Osteocyte (in vitro differentiated cells): ENCODE measurements at places on chromosomes 7 and 10. TPM values are rescaled to one million over a fixed set of nuclear protein-coding genes. Genes with fewer than 3 reads are reported as not detected.

GRCh38 chr10:548238-548901 is 141.1 kb downstream of the DIP2C start:
- peaks cover 11% of the 10 kb centered on the region for H3K4me1 ChIP-seq
- no peaks in the 10 kb centered on the region for H3K36me3 ChIP-seq
- no peak overlapping the region for H3K27ac ChIP-seq
- H3K4me3 ChIP-seq = no peak overlapping the region
- no peak for DNase-seq

- no peaks in the 10 kb centered on the region for H3K27me3 ChIP-seq
- peaks cover 2% of the 10 kb centered on the region for H3K4me1 ChIP-seq
- H3K27ac ChIP-seq = no peak overlapping the region
- DNase-seq = no peak
- peaks cover 11% of the 10 kb centered on the region for H3K36me3 ChIP-seq
- H3K4me3 ChIP-seq = no peak overlapping the region
Observed at GRCh38 chr7:107570298-107570697, 6.5 kb downstream of the DUS4L start.

- no peak for DNase-seq
- H3K27me3 ChIP-seq = no peaks in the 10 kb centered on the region
- H3K27ac ChIP-seq = no peak overlapping the region
- H3K4me3 ChIP-seq = no peak overlapping the region
- H3K4me1 ChIP-seq = no peaks in the 10 kb centered on the region
Observed at GRCh38 chr10:71326464-71326881, 7.4 kb downstream of the SLC29A3 start.

DNA sequence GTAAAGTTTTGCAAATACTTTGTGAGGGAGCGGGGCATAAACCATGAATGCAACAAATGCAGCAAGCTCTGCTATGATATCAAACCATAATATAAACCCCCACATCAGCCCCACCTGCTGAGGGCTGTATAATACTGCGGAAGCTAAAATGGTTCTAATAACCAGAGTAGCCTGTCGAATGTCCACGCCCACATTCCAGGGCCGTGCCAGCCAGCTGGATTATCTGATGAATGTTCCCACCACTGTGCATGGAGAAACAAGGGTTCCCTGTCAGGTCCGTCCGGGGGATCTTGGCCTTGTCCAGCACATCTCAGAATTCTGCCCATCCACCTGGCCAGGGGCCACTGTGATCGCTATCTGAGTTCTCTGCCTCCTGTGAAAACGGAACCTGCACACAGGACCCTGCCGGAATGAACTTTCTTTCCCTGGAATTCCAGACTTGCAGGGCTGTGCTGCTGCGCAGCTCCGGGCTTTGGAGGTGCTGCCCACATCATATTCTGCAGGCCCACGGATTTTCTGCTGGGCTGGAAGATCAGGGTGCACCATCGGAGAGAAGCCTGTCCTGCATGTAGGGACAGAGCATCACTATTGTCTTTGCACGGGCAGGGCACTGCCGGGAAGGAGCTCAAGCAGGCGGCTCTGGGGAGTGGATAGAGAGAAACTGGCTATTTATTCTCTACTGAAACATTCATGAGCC is 77.0 kb upstream of the GNA12 start:
- no peak overlapping the region for H3K27ac ChIP-seq
- no peaks in the 10 kb centered on the region for H3K36me3 ChIP-seq
- H3K4me3 ChIP-seq = no peak overlapping the region
- no peaks in the 10 kb centered on the region for H3K4me1 ChIP-seq
- peaks cover 26% of the 10 kb centered on the region for H3K27me3 ChIP-seq

- H3K27me3 ChIP-seq = no peaks in the 10 kb centered on the region
- H3K27ac ChIP-seq = no peak overlapping the region
- H3K36me3 ChIP-seq = no peaks in the 10 kb centered on the region
- no peak for DNase-seq
Observed at GRCh38 chr7:148931470-148931869, 47.4 kb upstream of the EZH2 start.

LANCL2 gene
- 11.6 and 12.6 TPM in 2 replicates for total RNA-seq

LSM5 gene
- total RNA-seq = 32.7 and 35.5 TPM in 2 replicates
